ENCODE measurements at places on chromosomes 5 and 9.

DNA sequence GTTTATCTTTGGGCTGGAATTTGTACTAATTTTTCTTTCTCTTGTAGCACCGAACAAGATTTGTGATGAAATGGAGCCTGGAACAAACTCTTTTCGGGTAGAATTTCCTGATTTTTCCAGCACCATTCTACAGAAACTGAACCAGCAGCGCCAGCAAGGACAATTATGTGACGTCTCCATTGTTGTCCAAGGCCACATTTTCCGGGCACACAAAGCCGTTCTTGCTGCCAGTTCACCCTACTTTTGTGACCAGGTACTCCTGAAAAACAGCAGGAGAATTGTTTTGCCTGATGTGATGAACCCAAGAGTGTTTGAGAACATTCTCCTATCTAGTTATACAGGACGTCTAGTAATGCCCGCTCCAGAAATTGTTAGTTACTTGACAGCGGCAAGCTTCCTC lies 27.6 kb downstream of the ZBTB43 start:
- no peak for ATAC-seq

DNA sequence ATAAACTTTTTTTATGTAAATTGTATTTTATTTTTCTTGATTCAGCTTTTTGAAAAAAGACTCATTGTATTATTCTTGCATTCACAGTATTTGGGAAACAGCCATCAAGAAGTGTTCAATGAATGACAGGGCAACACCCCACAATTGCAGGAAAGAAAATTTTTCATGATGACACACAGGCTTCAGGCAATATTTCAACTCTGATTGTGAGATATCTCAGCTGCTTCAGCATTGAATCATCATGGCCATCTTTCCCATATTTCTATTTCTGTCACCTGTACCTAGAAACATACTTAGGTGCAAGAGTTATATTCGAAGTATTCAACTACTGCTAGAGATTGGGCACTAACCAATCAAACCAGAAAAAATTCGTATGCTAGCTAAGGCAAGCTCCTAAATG lies 446.0 kb downstream of the ISL1 start:
- ATAC-seq, result no peak

DNA sequence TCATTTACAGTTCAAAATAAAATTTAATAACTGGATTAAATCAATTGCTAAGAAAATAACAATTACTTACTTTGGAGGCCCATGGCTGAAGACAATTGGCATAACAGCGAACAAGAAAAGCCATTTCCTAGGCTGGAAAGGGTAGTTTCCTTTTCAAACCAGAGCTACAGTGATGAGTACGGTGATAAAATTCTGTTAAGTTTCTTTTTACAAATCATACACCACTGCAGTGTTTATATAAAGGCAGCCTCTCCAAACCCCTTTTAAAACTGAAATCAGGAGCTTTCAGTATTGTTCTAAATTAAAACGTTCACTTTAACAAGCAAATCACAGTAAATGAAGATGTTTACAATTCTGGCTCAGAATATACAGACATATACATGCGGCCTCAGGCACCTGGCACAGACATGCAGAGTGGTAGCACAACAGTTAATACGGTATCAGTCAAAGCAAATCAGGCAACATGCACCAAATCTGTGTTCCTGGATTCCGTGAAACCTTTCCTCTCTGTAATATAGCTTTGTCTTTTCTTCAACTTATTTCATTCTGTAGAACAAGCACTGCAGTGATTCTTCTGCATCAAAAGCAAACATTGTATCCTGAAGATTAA lies 102.9 kb downstream of the RAPGEF6 start:
- ATAC-seq, result no peak

DNA sequence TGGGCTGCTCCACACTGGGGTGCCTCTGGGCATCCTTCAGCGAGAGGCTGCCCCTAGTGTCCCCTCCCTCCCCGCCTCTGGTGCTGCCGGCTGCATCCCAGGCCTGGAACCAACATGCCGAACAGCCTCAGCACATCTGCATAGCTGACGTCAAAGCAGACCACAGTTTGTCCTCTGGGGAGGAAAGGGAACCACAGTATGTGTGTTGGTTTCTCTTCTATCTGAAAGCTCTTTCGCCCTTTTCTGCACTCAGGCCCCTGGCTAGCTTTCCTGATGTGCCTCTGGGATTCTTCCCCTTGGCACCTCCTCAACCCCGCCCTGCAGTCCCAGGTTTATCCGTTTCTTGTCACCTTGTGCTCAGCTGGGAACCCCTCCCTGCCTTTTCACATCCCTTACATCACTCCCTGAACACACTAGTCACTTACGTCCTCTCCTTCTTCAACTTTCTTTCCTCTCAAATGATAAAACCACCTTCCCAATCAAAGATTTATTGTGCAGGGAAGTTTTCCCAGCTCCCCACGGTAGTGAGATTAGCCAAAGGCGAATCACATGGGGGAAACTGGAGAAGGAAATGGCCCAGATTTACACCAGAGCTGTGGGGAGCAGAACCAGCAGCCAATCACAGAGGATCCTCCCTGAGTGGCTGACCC lies 35.5 kb upstream of the B4GALT1 start:
- ATAC-seq, result peak; percentile 54

GRCh38 chr5:13985731-13986418 lies 41.4 kb upstream of the DNAH5 start:
- ATAC-seq, result peak; percentile 20

GRCh38 chr9:134344068-134344799 lies 18.0 kb downstream of the RXRA start:
- ATAC-seq, result no peak

- peak; percentile 22 for ATAC-seq
These were observed 12.0 kb downstream of the CTNNAL1 start for GRCh38 chr9:109001275-109001676.

All from esophagus mucosa (tissue), 1 donor.